Fibroblast of skin of left quadriceps (primary cell): ENCODE measurements at places on chromosomes 5 and 9.

- DNase-seq = no peak
Measured at GRCh38 chr5:138275379-138275782, 960 bp upstream of the GFRA3 start.

GRCh38 chr5:36717131-36717695, 110.8 kb downstream of the SLC1A3 start:
- DNase-seq = no peak

DNA sequence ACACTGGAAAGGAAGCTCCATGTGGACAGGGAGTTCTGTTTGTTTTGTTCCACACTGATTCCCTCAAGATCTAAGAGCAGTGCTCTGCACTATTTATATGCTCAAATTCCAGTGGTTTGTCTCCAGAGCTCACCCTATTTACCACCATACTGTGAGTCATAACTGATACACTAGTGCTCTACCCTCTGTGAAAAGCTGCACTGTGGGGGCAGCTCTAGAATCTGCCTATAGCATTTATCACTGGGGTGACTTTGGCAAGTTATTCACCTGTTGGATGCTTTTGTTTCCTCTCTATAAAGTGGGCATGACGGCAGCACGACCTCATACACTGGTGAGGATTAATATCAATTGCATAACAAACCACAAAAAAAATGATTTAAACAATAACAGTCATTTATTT, 307.8 kb downstream of the NR2F1-AS1 start:
- peak; percentile 24 for DNase-seq

DNA sequence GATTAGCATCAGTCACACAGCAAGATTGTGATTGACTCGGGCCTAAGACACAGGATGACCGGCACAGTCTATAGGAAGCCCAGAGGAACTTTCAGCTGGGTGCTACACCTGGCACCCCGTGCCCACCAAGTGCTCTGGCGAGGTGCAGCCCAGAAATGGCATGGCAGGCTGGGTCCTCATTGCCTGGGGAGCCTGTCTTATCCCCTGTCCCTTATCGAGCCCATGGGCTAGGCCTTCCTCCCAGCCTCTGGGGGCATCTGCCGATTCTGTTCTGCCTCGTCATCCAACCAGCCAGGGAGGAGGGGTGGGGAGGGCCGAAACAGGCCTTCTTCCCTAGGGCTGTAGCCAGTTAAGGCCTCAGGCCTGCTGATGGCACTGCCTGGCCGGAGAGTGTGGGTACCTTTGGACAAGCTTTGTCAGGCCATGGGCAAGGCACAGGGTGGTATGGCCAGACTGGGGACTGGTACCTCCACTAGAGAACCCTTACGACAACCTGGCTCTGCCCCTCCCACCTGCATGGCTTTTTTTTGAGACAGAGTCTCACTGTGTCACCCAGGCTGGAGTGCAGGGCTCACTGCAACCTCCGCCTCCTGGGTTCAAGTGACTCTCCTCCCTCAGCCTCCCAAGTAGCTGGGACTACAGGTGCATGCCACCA, 1.6 kb downstream of the GRK6 start:
- DNase-seq = no peak

DNA sequence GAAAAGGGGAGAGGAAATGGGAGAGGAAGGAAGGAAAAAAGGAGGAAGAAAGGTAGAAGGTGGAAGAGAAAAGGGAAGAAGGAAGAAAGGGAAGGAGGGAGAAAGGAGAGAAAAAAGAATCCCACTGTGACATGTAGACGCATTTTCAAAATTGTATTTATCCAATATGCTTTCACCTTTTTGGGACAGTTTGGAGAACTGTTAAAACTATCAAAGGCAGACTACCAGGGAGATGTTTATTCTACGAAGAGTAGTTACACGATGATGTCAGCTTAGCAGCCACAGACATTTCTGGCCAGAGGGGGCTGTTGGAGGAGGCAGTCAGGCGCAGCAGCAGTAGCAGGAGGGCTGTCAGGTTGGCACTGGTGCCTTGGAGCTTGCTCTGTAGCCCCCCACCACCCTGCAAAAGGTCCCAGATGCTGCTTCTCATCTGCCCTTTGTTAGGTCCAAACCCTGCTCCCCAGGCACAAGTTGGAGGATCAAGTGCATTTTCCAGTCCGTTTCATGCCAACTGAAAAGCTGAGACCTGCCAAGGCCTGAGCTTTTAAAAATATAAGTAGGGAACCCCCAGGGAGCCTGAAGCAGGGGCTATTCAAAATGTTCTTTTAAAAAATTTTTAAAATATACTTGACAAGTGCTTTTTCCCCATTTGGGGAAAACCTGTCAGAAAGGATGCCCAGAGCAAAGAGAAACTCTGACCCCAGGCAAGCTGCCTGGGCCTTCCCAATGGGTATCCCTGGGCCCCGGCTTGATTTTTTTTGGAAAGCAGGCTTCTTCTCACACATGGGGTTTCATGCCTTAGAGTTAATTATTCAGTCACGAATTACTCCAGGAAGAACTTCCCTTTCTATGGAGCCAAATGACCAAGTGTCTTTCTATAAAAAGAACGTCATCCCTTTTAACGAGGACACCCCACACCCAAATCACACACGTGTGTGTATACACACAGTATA, 203.3 kb downstream of the SLIT3 start:
- DNase-seq = peak; percentile 11

DNA sequence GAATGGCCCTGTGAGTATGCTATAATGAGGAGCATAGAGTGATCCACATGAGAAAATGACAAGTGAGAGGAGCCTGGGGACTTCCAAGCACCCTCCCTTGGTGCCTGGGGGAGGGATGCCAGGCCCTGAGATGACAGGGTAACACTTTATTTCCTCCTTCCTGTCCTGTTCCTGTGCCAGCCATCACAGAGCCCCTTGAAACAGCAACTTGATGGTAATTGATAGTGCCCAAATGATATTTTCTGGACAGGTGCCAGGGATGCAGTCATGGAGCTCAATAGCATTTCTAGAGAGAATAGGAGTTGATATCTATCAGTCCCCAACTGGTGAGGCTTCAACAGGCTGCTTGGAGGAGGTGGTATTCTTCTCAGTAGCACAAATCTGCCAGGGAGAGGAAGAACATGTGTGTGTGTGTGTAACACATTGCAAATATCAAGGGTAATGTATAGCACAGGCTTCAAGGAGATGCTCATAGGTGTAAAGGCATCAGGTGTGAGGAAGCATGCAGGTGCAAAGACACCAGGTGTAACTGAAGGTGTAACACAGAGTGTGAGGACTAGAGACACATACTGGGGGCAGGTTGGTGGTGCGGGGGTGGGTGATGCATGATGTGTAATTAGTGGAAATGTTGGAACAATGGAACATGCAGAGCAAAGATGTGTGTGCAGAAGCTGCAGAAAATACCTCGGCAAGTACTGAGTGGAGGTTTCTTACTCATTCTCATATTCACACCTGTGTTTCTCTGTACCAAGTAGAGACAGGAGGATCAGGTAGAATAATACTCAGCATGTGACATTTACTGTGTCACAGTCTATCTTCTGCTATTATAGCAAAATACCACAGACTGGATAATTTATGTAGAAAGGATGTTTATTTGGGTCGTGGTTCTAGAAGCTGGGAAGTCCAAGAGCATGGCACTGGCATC, 18.1 kb upstream of the WWC1 start:
- no peak for DNase-seq
